ENCODE measurements at places on chromosomes 4 and X.
A peak's percentile ranks its signal among the peaks of the same experiment; 100 is the strongest.

DNA sequence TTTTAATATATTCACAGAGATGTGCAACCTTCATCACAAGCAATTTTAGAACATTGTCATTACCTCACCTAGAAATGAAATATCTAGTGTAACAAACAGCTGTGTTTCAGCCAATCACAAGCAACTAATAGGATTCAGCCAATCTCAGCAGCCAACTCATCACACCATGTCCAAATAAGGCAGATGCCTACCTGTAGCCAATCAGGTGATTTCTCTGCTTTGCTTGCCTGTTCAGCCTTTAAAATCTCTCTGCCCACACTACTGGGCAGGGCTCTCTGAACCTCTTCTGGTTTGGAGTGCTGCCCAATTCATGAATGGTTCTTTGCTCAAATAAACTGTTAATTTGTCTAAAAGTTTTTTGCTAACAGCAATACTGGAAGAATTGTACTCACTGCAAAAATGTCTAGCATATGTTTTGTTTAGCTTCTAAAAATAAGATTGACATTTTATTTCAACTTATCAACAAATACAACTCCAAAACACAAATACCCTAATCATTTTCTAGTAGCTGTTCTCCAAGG, 52.4 kb upstream of the IGFBP7 start:
- no peak for DNase-seq

DNA sequence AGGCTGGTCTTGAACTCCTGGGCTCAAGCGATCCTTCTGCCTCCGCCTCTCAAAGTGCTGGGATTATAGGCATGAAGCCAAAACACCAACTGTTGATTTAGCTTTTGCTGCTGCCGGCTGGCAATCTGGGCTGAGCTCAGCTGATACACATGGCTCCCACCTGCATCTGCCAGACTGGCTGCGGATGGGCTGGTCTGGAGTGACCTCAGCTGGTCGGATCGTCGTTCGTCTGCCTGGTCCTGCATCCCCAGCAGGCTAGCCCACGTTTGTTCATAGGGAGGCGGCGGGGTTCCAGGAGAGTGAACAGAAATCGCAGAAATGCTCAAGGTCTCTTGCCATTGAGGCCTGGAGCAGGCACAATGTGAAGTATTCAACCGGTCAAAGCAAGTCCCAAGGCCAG, 74.4 kb upstream of the DDX3X start:
- no peak for DNase-seq

DNA sequence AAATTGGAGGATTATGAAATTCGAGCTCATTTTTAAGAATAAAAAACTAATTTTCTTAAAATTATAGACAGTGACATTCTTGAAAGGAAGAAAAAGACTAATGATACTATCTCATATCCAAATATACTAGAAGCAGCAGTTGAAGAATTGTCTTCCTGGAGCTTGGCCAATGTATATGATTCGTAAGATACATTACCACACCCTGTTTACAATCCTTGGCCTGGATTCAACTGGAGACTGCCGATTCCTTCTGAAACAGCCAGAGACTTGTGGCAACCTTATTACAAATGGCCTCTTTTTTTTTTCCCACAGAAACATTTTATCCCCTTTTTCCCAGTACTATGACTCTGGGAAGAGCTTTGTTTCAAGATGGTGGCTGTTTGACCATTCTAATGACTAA, 571.2 kb upstream of the FAT1 start:
- DNase-seq: no peak

- no peak for DNase-seq
Measured at GRCh38 chr4:7435471-7436061, 836 bp upstream of the PSAPL1 start.

GRCh38 chrX:40035726-40036125, 62.0 kb downstream of the BCOR start:
- DNase-seq: no peak

GRCh38 chr4:13298655-13299054, 185.5 kb downstream of the RAB28 start:
- no peak for DNase-seq

GRCh38 chr4:953574-953915, 19.8 kb downstream of the DGKQ start:
- DNase-seq: no peak

DNA sequence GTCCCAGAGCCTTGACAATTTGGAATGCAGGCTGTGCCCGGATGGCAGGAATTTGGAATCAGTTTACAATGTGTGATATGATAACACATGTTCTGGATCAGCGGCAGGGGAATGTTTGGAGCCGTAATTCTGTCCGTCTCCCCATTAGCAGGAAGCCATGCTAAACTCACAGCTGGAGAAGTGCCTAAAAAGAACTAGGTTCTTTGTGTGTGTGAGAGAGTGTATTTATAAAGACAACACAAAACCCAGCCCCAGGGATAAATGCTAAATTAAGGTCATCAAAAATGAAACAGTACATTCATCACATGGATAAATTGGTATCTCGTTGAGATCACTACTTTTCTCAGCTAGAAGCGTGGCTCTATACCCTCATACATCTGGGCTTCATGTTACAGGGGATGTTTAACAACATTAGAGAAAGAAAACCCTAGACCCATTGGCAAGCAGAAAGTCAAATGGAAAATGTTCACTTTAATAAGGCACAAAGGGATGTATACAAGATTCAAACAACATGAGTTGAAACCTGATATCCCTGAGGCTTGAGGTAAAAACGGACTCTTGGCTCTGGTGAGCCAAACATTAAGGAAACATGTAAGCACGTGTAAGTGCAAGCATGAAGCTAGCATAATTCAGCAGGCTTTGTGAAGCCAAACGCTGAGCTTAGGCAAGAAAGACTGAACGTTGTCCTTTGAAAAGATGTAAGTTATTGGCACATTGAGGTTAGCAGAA, 18.0 kb upstream of the TMEM131L start:
- no peak for DNase-seq

- no peak for DNase-seq
Measured at GRCh38 chr4:85744950-85745349, 270.0 kb downstream of the ARHGAP24 start.

- no peak for DNase-seq
Measured at GRCh38 chr4:141658309-141658708, 21.9 kb downstream of the IL15 start.

DNA sequence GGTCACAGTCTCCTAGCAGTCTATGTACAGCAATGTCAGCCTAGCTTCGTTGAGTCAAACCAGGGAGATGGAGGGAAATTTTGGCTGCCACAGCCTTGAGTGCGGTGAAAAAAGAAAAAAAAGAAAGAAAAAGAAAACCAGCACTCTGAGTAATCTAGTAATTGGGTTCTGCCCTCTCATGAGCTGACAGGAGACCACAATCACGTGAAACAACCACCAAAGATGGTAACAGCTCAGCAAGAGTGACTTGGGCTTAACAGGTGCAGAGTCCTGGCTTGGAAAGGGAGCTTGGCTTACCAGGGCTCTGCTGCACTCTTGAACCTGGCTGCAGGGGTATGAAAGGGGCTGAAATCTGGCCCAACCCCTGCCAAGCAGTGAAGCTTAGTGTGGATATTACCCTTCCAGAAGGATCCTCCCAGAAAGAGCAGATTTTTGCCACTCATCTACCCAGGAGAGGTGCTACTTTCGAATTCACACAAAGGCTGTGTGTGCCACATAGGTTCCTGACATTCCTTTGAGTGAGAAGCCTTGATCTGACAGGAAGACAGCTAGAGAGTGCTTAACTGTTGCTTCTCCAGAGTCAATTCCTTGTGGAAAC, 350.3 kb downstream of the PTTG2 start:
- DNase-seq: no peak

- no peak for DNase-seq
Measured at GRCh38 chr4:132085105-132085504, 1064.0 kb upstream of the PCDH10 start.

GRCh38 chrX:28847423-28847822, 260.2 kb downstream of the IL1RAPL1 start:
- no peak for DNase-seq

GRCh38 chrX:3963980-3964379, 250.5 kb upstream of the PRKX start:
- no peak for DNase-seq

DNA sequence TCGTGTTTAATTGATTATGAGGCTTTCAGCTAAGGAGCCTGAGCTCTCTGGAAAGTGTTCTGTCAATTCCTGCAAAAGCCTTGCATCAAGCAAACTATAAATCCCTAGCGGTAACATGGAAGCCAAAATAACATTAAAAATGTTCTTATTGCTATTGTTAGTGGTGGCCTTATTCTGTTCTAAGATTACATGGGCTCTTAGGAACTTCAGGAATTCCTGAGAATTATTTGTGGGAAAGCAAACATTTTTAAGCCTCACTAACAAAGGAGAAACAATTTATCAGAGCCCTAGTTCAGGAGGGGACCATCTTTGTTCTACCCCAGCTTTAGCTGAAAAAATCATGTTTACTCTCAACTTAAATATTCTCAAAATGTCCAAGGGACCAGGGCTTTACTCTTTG, 119.6 kb downstream of the PAPSS1 start:
- DNase-seq: no peak

- no peak for DNase-seq
Measured at GRCh38 chrX:133685822-133686221, 270.5 kb upstream of the GPC4 start.

- DNase-seq: no peak
Measured at GRCh38 chrX:30799327-30799726, 89.7 kb downstream of the TAB3 start.

DNA sequence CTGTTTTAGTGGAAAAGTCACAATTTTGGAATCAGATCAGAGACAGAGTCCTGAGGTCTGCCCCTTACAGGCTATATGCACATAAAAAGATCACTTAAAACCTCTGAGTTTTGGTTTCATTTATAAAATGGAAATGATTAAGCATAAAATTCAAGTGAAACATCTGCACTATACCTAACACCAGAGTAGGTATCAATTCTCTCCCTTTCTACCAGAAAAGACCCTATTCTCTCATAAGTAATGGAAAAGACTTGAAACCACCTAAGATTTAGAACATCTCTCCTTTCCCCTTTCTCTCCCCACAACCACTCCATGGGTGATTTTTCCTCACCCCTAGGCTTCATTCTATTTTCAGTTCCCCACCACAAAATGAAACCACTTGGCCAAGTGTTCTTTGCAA, 907 bp downstream of the LHFPL1 start:
- DNase-seq: no peak

DNA sequence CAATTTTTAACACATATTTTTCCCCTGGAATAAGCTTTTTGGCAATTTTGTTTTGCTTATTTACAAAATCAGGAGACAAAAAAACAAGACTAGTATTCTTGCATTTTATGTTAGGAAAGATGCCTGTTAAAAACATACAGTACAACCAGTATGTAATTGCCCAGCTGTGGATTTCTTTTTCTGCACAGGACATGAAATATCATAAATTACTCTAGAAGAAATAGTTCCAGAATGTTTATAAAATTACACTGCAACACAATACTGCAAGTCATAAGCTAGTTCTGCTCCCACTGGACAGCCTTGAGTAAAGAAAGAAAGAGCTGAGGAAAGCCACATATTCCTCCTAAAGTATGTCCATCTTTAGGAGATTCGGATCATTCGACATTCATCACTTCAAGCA, 133.5 kb downstream of the SCFD2 start:
- no peak for DNase-seq

DNA sequence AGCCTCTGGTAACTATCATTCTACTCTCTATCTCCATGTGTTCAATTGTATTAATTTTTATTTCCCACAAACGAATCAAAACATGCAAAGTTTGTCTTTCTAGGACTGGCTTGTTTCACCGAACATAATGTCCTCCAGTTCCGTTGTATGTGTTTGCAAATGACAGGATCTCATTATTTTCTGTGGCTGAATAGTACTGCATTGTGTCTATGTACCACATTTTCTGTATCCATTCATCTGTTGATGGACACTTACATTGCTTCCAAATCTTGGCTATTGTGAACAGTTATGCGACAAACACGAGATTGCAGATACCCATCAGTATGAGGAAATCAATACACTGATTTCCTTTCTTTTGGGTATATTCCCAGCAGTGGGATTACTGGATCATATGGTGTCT, 8.4 kb upstream of the LDOC1 start:
- no peak for DNase-seq

- DNase-seq: no peak
Measured at GRCh38 chr4:121360495-121360894, 20.3 kb downstream of the QRFPR start.

- no peak for DNase-seq
Measured at GRCh38 chrX:56817179-56817578, 88.1 kb downstream of the NBDY start.

DNA sequence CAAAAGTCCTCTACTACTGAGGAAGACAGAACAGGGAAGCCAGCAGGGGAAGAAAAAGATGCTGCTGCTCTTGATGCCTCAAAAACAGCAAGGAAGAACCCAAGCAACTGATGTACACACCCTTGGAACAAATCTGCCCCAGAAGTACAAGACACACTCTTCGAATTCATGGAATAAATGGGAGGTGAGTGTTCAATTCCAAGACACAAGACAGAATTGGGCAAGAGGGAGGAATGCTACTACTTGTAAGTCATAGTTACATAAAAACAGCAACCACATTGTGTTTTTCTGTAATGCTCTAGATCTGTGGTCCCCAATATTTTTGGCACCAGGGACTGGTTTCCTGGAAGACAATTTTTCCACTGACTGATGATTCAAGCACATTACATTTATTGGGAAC, 58.0 kb upstream of the H2AZ1 start:
- DNase-seq: no peak

DNA sequence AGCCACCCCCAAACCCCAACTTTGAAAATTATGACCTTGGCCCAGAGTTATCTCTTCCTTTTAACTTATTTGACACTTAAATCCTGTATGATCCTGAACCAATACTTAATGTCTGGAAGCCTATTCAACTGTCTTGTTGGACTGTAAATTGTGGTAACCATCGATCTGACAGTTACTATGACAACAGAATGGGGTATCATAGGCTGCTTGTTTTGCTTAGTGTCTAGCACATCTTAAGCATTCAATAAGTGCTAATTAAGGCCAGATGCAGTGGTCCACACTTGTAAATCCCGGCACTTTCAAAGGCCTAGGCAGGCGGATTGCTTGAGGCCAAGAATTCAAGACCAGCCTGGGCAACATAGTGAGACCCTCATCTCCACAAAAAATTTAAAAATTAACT, 175.0 kb downstream of the APBB2 start:
- DNase-seq: no peak

DNA sequence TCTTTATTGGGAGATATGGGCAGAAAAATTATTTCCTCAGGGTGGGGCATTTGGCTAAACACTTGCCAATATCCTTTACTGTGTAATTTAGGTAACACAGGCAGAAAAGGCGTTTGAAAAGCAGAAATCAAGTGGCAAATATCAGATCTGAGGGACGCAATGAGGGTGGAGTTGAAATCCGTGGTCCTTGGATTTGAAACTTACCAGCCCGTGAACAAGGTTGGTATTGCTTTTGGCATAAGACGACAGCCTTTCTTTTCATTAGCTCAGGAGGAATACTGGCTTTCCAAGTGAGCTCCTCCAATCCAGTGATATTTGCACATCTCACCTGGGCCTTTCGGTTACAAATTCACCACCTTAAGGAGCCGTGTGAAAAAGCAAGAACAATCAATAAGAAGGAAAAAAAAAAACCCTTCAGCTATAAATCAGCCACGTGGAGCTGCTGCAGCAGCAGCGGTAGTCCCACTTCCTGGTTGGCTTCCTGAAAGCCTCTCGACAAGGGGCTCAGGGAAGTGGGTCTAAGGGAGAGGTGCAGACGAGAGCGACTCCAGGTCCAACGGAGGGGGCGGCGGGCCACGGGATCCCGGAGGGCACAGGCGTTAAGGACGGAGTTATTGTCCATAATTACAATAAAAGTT, 734 bp upstream of the GALNT7 start:
- peak; percentile 68 for DNase-seq

Data from NCI-H2029 treated with DMSO at 0.1 percent for 48 hours (cell line).